CD4-positive, alpha-beta T cell treated with Interleukin-21 for 1 hour (primary cell): ENCODE measurements at places on chromosomes 3 and 15.

DNA sequence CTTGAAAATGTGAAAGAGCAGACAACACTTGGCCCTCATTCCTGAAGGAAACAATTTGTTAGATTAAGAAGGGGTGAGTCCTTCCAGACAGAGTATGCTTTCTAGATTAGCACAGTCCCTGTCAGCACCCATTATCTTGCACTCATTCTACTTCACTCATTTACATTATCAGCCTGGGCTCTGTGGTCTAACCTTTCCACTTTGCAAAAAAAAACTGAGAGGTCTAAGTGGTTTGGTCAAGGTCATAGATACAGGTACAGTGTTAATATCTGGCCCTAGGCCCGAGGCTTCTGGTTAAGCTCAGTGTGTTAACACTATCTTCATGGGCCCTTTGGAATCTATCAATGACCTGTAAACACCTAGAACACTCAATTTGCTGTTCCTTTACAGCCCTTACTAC lies 123.4 kb upstream of the LRRN1 start:
- DNase-seq: no peak

DNA sequence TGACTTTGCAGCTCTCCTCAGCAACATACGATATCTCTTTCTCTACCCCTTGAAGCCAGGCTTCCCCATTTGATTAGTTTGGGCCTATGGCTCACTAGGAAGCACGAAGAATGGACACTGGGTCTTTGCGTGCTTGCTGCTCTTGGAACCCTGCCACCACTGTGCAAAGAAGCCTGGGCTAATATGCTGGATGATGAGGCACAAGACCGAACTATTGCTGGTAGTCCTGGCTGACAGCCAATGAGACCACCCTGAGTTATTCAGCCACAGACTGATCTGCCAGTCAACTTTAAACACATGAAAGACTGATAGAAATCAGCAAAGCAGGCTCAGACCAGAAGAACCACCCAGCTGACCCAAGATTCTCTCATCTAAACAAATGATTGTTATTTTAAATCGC lies 250.3 kb downstream of the CBLB start:
- no peak for DNase-seq

DNA sequence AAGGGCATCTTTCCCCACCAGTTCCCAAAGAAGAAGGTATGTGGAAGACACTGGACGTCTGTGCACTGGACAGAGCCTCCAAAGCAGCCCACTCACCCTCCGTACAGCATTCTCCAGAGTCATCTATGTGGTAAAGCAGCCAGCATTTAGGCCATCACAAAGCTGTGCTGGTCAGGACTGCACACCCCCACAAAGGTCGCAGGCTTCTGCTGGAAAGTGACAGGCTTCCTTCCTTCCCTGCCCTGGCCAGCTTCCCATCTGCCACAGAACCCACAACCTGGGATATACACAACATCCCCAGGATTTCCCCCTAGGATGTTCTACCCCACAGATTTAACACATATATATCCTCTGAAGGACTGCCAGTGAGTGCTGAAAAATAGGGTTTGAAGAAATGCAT lies 64.6 kb upstream of the GALNT15 start:
- no peak for DNase-seq

- no peak for DNase-seq
Observed at GRCh38 chr15:76763554-76763953, 141.6 kb downstream of the SCAPER start.

DNA sequence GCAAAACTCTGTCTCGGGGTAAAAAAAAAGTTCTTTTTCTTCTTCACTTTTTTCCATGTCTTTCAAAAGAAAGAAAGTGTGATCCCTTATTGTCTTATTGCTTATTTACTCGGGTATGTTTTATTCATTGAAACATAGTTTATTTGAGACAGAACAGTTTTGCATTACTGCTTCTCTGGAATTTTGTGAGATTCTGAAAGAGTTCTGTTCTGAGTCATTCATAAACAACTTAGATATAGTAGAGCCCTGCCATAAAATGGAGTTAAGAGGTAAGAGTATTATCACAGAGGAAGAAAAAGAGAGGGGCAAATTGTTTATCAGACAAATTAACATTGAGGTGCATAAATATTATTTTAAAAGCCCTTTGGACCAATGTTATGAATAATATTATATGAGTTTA lies 522.2 kb downstream of the ROBO2 start:
- no peak for DNase-seq

DNA sequence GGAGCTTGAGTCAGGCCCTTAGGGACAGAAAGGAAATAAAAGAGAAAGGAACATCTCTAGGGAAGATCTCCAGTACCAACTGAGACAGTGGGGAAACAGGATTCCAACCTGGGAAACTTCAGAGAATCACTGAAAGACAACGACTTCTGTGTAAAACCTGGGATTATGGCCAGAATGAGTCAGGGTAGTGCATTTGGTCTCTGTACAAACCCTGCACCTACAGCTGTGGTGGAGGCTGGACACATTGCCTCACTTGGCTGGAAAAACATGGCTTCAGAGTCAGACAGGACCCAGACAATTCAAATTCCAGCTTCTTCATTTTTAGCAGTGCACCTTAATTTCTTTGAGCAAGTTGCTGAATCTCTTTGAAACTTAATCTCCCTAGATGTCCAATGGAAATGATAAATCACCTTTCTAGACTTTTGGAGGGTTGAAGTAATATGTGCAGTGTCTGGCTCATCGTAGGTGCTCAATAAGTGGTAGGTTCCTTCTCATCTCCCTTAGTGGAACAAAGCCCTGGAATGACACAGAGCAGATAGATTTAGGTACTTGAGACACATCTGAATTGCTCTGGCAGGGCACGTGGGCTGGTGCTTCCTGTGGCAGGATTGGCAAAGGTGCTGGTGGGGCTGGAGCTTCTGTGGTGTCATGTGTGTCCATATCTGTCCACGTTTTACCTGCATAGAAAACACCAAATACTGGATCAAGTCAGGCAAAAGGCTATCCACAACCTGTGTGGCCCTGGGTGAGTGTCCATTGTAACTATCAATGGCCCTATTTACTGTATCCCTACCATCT lies 6.1 kb upstream of the CLSTN2 start:
- no peak for DNase-seq

DNA sequence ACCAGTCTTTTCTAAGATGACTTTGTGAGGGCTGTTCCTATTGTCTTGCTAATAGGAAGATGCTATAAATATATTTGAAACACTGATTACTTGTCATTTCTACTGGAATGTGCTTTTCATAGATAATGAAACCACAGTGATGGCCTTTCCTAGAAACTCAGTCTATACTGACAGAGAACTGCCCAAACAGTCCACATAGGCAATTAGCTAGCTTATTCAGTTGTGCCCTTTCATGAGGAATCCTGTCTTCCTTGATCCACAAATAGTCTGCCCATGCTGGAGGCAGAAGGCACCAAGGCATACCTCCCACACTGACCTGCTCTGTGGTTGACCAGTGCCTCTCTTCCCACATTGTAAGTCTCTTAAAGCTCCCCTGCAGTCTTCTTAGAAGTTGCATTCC lies 135.9 kb downstream of the CMSS1 start:
- DNase-seq: no peak

DNA sequence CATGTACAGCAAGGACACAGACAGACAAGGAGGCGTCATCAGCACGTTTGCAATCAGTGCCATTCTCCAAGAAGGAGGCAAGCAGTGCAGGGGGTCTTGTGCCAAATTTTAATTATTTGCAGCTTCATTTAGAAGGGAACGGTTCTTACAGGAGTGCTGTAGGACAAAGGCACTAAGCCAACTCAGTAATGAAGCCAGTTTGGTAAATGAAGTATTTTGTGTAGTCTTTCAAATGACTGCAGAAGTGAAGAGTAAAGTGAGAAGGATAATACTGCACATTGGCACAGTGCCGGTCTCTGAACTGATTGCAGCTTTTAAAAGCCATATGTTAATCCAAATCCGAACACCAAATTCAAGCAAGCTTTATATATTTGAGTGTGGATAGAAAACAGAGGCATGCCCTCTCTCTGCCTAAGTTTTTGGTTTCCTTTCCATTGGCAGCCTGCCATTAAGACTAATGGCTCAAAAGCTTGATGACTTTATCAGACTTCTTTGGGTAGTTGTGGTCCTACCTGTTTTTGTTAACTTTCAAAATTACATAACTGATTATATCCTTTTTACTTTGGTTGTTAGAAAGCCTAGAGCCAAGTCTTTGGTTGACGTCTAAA lies 101.3 kb downstream of the SENP2 start:
- DNase-seq: no peak

DNA sequence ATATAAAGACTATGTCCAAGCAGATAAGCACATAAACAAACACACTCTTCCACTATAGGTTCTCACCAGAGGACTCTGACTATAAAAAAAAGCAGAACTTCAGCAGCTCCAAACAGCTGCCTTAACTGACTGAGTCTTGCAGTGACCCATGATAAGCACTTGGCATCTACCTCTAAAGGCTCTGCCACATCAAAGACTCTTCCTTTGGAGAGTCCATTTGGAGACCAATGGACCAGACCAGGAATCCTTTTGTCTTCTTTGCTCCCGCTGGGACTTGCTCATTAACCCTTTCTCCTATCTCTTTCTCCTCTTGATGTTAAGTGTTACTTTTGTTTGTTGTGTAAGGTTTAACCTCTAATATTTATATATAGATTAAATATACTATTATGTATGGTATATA lies 424.1 kb downstream of the RSL24D1 start:
- no peak for DNase-seq

- DNase-seq: no peak
Observed at GRCh38 chr3:45387171-45387570, 1.2 kb upstream of the LARS2 start.

DNA sequence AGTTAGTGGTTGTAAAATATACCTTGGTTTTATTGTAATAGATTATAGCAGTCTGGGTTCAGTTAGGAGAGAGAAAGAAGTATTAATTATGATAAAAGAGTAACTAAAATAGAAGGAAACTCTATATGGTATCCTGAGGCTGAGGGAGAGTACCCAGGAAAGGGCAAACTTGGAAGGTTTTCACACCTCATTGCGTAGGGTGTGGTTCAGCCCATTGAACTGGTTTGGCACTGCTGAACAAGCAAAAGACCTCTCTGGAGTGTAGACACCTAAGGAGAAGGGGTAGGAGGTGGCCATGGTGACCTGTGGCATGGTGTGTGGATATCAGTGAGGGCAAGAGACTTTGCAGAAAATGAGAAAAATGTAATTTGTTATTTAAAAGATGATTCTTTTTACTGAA lies 63.5 kb downstream of the STT3B start:
- no peak for DNase-seq

GRCh38 chr15:91776104-91776503 lies 77.4 kb upstream of the SLCO3A1 start:
- no peak for DNase-seq

DNA sequence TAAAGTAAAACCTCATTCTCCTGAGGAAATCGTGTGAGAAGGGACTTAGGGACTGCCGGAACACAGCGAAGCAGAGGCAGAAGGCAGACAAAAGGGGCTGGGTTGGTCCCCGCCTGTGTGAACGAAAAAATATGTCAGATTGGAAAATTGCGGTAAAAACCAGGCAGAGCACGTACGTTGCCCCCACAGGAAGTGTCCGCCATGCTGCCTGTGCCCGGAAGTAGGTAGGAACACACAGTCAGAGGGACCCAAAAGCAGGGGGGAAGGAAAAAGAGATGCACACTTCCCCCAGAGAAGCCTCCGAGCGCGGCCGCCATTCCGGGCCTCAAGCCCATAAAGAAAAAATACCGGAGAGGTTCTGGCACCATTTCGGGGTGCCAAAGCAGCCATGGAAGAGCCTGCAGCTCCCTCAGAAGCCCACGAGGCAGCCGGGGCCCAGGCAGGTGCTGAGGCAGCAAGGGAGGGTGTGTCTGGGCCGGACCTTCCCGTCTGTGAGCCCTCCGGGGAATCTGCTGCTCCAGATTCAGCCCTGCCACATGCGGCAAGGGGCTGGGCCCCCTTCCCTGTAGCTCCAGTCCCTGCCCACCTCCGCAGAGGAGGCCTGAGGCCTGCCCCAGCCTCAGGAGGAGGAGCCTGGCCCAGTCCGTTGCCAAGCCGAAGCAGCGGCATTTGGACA lies at the start of gene MKRN3:
Gene MKRN3 (plus strand): TSS at position 280 of the 676 bp plus-strand sequence. CDS start 109 bp downstream, at position 389.
- DNase-seq: peak; percentile 39

GRCh38 chr3:166743481-166744134 lies 636.5 kb downstream of the ZBBX start:
- DNase-seq: no peak

- DNase-seq: no peak
Observed at GRCh38 chr3:194482196-194482593, 4.6 kb downstream of the ATP13A3 start.

- DNase-seq: no peak
Observed at GRCh38 chr15:58115692-58116091, 22.5 kb upstream of the AQP9 start.

GRCh38 chr15:74302821-74303359 lies 64.6 kb downstream of the CYP11A1 start:
- peak; percentile 20 for DNase-seq

DNA sequence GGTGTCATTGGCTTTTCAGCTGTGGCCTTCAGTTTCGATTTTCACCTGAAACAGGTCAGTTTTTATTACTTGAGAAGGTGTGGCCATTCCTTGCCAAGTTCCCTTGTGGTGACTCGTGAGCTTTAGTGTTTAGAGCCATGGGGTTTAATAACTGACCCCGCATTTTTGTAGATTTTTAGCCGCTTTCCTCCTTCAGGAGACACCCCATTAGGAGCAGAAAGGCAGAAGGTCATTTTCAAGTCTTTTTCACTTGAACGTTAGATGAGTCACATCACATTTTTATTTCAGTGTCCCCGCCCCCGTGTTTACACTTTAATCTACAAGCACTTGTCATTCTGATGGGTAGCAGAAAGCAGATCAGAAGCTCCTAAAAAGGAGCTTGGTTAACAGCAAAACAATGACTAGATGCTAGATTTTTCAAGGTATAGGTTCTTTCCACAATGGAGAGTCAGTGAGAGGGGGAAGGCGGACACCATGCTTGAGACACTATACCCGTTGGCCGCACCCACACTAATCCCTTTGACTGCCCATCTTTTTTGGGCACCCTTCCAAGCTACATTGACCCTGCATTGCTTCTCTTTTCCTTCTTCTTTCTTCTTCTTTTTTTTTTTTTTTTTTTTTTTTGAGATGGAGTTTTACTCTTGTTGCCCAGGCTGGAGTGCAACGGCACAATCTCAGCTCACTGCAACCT lies 132.7 kb downstream of the GHSR start:
- DNase-seq: no peak

GRCh38 chr3:53795789-53796560 lies 50.2 kb downstream of the CHDH start:
- no peak for DNase-seq

- no peak for DNase-seq
Observed at GRCh38 chr3:62260655-62261054, 112.7 kb downstream of the FEZF2 start.

- no peak for DNase-seq
Observed at GRCh38 chr15:101368086-101368780, 73.2 kb upstream of the SNRPA1 start.

GRCh38 chr3:7684182-7684715 lies 817.4 kb upstream of the LMCD1 start:
- DNase-seq: no peak
